ENCODE measurements at places on chromosomes 4 and X.

- no peak for DNase-seq
These were observed 507.2 kb downstream of the FSTL5 start for GRCh38 chr4:161656594-161656993.

DNA sequence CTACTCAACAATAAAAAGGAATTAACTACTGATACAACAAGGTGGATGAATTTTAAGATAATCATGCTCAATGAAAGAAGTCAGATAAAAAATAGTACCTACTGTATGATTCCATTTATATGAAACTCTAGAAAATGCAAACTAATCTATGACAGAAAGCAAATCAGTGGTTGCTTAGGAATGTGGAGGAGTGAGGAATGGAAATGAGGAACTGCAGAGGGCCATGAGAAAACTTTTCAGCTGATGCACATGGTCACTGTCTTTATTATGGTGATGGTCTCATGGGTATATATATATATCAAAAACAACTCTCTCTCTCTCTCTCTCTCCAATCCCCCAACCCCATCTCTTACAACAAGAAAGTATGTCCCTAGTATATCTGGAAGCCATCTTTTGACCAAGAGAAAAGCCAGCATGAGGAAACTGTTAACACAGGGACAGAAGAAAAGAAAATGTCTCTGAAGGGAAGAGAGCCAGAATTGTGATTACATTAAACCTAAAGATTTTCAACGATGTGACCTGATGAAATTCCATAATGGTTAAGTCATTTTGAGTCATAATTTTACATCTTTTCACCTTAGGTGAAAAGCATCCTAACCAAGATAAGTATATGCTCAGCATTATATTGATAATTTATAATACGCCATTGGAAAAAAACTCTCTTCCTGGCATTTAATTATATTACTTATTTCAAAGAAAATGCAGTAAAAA is 8.5 kb upstream of the NFKB1 start:
- DNase-seq, result no peak

DNA sequence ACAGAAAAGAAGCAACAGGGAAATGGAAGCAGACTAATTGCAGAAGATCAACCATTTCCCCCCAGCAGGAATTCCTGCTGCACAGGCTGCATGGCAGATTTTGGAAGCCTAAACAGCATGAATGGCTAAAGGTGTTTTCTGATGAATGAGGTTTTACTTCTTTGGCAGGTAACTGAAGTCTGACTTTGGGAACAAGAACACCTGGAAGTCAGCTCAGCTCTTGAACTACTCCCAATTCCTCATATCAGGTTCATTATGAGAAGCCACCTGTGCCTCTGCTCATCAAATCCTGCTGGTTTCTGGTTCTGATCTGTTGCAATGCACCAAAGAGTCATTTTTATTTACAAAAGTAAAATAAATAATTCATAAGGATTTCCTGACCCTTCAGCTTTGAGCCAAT is 139.0 kb downstream of the COL25A1 start:
- DNase-seq, result no peak

DNA sequence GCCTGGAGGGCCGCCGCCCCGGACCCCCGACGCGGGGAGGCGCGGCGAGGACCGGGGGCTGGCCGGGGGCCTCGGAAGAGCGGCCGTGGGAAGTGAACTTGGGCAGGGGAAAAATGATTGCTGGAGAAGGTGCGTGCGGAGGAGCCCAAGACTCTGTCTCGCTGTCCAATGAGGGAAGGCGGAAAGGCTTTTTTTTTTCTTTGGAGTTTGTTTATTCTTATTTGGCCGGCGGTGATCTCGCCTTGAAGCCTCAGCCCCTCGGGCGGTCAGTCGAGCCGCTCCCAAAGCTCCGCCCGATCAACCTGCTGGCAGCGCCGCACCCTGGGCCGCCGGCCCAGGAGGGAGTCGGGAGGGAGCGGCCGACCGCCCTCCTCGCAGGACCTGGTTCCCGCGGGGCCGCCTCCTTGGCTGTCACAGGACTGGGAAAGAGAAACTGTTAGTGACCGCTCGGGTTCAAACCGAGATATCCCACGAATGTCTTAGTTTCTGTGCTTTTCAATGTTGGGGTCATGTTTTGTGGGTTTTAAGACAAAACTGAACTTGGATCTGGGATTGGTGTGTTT is 2.5 kb downstream of the CPEB2 start:
- peak; percentile 53 for DNase-seq

- no peak for DNase-seq
These were observed 73.3 kb downstream of the FRYL start for GRCh38 chr4:48706736-48707135.

GRCh38 chr4:56410247-56411062 is 23.2 kb upstream of the AASDH start:
- no peak for DNase-seq

GRCh38 chrX:46693149-46693548 is 65.8 kb downstream of the SLC9A7 start:
- DNase-seq, result no peak

- DNase-seq, result no peak
These were observed 362.6 kb upstream of the MAGEB2 start for GRCh38 chrX:29852767-29853166.

Measured in activated CD4-positive, CD25-positive, alpha-beta regulatory T cell treated with anti-CD3 and anti-CD28 coated beads, Interleukin-2, amount 50 U/mL, for 72 hours (primary cell).